ENCODE measurements at places on chromosomes 3 and 15. TPM values are rescaled to one million over a fixed set of nuclear protein-coding genes. Genes with fewer than 3 reads are reported as not detected.

DNA sequence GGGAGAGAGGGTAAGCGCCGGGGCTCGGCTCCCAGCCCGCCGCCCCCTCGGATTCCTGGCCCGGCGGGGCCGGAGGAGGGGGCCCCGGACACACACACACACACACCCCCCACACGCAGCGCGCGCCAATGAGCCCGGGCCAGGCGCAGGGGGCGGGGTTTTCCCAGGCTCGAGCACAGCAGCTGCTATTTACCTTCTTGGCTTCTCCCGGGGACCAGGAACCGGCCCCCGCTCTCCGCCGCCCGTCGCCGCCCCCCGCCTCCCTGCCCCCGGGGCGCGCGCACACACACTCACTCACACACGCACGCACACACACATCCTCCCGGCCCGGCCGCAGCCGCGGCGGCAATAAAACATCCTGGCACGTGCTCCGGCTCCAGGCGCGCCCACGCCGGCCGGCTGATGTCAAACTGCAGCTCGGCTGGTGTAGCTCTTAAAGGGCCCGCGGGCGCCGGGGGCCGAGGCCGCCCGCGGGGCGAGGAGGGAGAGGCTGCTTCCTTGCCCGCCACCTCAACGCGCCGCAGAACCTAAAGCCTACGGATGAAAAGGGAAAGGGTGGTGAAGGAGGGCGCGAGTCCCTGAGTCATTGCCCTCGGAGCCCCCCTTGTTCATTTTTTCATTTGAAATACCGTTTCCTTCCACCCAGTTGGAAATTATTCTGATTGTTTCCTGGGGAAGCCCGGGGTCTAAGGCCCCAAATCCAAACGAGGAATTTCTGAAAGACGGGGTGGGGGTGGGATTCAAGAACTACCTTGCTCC is 1.0 kb upstream of the HES1 start:
- peak; percentile 97 for DNase-seq

DNA sequence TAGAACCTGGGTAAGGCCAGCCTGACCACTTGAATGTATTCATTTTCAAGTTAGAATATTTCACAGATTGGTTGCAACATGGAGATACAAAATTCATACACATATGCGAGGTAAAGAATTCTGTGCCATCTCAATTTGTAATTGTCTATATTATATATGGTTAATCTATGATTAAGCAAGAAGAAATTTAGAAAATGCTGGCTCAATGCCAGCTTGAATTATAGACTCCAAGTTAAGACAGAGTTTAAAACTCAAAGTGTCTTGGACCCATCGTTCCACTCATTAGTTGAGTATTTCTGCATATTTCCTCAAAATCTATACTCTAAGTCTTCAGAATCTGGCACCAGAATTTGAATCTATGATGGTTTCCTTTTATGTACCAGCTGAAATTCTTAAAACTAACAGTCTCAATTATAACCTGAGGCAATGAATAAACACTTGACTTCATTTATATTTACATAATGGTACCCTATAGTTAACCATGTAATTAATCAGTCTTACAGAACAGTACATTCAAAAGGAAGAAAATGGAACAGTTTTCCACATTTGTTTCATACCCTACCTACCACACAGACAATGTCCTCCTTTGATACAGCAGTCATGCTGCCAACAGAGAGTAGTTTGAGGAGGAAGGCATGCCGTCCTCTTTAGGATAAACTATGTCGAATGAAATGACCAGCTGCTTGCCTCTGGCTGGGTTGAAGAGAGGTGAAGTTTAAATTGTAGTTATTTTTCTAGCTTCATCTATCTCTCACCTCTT is 95.7 kb downstream of the CD47 start:
- DNase-seq, result no peak

DNA sequence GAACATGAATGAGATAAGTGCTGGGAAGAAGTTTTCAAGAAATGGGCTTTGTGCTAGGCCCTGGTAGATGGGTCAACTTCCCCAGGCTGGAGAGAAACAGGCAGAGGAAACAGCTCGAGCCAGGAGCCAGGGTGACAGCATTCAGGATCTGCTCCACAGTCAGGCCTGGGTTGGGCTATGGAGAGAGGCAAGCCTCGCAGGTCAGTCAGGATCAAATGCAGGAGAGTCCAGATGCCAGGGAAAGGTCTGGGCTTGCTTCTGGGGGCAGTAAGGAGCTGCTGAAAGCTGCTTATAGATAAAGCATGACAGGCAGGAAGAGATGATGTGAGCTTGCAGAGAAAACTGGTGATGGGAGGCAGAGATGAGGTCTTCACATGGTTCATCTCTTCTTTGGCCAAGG is 11.0 kb upstream of the USP3 start:
- no peak for DNase-seq

- no peak for DNase-seq
Measured at GRCh38 chr3:188842639-188843038, 329.1 kb upstream of the TPRG1 start.

GRCh38 chr15:40046721-40047414 is 7.9 kb upstream of the SRP14 start:
- DNase-seq, result no peak

DNA sequence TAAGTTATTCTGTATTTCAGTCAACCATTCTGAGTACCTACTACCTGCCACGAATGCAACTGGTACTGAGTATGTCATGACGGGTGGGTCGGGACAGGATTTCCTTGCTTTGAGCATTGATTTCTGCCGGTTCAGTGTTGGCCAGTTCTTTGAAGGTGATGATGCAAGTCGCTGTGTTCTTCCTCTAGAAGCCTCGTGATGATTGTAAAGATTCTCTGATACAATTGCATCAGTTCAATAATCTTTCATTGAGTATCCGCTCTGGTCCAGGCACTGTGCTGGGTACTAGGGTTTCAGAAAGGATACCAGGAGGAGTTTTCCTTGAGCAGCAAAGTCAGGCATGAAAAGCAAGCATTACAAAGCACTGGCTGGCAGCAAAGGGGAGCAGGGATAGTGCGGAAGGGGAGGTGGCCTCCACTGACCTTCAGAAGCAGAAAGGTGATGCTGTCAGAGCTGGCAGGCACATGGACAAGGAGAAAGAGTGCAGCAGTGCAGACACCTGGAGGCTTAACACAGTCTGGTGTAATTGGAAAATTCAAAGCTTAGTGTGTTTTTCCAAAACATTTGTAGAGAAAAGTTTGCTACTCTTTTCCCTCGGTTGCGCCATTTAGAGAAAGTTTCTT is 100.1 kb downstream of the RPL39L start:
- DNase-seq, result peak; percentile 64

DNA sequence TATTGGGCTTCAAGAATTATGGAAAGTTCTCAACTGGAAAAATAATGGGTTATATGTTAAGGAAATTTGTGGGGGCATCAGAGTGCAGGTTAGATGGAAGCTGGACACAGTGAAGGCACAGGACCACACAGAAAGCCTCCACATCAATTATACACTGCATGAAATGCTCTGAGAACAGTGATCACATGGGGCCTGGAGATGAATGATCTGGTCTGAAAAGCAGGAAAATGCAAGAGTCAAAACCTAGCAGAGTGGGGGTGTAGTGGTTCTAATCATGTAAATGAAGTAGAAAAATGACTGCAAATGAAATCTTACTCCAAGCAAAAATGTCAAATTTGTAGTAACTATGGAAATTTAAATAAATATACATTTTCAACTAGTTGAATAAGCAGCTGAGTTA is 123.6 kb downstream of the TUSC7 start:
- no peak for DNase-seq

GRCh38 chr15:77162872-77163633 is 92.1 kb upstream of the TSPAN3 start:
- DNase-seq, result no peak

DNA sequence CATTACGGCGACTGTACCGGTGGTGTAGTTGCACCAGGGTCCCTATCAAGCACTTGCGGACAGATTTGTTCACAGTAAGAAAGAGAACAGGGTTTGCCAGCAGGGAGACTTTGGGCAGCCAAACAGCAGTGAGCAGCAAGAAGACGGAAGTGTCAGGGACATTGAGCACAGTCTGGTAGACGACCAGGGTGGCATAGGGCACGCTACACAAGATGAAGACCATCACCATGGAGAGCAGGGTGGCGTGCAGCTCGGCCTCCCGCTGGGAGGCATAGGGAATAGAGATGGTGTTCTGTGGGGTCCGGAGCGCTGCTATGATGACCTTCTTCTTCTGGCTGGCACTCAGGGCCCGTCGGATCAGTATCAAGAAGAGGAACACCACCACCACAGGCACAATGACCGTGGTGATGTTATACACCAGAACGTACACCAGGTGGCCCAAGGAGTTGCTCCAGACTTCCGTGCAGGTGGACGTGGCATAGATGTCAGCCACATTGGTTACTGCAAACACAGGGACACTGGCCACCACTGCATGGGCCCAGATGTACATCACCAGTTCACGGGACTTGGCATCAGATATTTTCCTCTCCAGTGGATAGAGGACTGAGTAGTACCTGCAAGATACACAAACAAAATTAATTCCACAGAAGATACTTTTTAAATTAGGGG is 19.1 kb upstream of the FSIP1 start:
- DNase-seq, result peak; percentile 55

DNA sequence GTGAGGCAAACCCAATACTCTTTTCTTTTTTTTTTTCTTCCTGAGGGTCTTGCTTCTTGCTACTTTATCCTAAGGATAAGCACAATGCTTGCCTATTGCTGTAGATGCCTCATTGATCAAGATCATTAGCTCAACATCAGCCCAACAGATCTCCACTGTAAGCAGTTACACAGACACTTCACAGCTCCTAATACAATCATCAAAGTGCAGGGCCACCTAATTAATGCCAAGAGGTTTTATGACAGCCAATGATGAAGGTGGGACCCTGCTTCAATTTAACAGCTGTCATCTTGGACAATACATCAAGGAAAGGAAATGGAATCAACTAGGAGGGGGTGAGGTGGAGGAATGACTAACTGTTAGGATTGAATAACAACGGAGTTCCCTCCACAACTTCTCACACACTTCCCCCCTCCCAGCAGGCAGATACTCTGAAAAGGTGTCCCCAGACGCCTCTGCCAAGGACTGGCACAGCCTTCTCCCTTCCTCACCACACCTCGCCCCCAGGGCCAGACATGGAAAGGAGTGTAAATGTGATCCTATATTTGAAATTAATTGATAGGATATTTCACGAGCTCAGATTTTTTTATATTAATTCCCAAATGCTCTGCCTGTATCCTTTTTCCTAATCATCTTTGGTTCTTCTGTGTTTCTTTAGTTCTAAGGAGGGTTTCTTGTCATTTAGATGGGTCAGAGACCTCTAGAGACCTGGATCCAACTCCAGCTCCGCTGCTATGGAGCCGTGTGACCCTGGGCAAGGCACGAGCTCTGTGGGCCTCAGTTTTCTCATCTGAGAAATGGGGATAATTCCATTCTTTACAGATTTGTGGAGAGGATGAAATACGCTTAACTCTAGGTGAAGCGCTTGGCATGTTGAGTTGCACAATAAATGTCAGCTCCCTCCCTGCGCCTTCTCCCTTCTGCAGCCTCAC is 1.2 kb downstream of the DCLK3 start:
- no peak for DNase-seq

GRCh38 chr15:77610731-77611130 is 22.0 kb downstream of the LINGO1 start:
- no peak for DNase-seq

DNA sequence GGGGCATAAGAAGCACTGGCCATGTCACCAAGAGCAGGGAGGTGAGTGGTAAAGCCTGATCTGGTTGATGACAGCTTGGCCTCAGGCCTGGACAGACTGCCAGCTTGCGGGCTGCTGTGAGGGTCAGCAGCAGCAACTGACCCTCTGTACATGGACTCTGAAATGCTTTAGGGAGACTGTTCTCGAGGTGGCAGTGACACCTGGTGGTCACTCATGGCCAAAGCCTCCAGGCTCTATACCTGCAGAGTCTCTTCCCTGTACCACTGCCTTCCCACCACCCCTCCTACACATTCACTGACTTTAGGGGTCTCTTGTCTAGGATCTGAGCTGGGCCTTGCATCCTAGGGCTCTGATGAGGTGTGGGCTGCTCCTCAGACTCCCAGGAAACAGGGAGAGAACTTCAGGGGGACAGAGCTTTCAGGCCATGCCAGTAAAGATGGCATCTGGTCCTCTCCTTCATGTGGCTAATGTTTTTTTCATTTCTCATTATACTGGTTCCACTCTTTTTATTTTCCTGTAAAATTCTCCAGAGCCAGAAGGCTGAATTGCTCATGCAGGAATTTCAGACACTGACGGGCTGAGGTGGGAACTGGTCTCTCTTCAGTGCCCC is 17.2 kb upstream of the TIMP4 start:
- DNase-seq, result peak; percentile 69

- DNase-seq, result no peak
Measured at GRCh38 chr3:50807266-50807665, 132.5 kb downstream of the DOCK3 start.

GRCh38 chr3:128152419-128153155 is 694 bp upstream of the EEFSEC start:
- no peak for DNase-seq

GRCh38 chr15:57634290-57634689 is 42.6 kb downstream of the MYZAP start:
- no peak for DNase-seq

GRCh38 chr3:57257678-57258077 is 30.1 kb downstream of the APPL1 start:
- no peak for DNase-seq

GRCh38 chr3:54120657-54121413 is 1.5 kb upstream of the CACNA2D3 start:
- no peak for DNase-seq

- no peak for DNase-seq
Measured at GRCh38 chr15:86691091-86691663, 611.5 kb downstream of the AGBL1 start.

- DNase-seq, result no peak
Measured at GRCh38 chr15:82105451-82106215, 59.8 kb upstream of the MEX3B start.

GRCh38 chr15:80684697-80685096 is 10.4 kb upstream of the ABHD17C start:
- DNase-seq, result no peak

DNA sequence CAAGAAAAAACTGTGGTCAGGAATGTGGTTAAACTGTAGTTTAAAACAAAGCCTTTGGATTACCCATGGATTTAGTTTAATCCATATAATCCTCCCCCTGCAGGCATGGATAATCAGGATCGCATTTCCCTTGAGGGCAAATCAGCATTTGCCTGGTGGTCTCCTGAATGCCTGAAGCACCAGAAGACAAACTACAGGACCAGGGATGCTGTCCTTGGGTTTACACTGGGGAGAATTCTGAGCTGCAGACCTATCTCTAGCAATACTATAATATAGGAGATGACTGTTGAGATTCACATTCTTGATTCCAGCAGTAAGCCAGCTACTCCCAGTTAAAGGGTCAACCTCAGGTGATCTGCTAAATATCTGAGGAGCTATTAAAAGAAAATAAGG is 10.6 kb downstream of the PIK3CB start:
- DNase-seq, result no peak

GRCh38 chr15:78129751-78130287 is 1.4 kb downstream of the CIB2 start:
- DNase-seq, result no peak

FGF12 gene
- 0.63 TPM for total RNA-seq

SLC12A1 gene
- total RNA-seq, result not detected

RLBP1 gene
- total RNA-seq, result not detected

STX19 gene
- not detected for total RNA-seq

CD276 gene
- total RNA-seq, result 20.5 TPM

SMCO1 gene
- total RNA-seq, result not detected

STAB1 gene
- total RNA-seq, result 71.5 TPM

DAPK2 gene
- 0.88 TPM for total RNA-seq
